HFF-Myc (cell line): ENCODE measurements at places on chromosomes 3 and 15.

- DNase-seq = no peak
Measured at GRCh38 chr3:168051531-168052471, 43.9 kb downstream of the GOLIM4 start.

DNA sequence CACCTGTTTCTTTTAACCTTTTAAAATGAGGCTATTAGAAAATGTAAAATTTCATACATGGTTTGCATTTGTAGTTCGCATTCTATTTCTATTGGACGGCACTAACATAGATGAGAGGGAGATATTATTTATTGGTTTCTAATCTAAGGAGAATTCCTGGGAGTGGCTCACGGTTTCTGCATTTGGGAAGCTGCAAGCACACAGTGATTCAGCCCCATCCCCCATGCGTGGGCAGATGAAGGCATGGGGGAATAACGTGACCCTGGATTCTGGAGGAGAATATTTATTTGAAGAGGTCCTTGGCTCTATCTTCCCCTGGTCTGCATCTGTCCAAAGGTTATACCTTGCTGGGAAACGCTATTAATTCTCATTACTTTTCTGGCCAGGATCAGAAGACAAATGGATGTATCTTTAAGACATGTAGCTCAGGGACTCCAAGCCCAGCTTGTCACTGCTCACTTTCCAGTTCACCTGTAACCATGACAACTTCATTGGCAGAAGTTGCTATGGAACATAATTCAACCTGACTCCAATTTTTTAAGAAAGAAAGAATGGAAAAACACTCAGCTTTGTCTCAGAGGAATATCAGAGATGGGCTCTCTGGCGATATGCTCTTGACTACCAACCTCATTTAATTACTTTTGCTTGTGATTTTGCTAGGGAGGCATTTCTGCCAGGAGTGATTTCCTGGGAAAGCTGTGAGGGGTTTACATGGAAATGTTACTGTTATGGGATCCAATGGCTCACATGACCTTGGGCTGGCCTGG, 27.2 kb upstream of the POMGNT2 start:
- DNase-seq = no peak

- no peak for DNase-seq
Measured at GRCh38 chr15:55319537-55320237, 665 bp downstream of the PIGB start.

DNA sequence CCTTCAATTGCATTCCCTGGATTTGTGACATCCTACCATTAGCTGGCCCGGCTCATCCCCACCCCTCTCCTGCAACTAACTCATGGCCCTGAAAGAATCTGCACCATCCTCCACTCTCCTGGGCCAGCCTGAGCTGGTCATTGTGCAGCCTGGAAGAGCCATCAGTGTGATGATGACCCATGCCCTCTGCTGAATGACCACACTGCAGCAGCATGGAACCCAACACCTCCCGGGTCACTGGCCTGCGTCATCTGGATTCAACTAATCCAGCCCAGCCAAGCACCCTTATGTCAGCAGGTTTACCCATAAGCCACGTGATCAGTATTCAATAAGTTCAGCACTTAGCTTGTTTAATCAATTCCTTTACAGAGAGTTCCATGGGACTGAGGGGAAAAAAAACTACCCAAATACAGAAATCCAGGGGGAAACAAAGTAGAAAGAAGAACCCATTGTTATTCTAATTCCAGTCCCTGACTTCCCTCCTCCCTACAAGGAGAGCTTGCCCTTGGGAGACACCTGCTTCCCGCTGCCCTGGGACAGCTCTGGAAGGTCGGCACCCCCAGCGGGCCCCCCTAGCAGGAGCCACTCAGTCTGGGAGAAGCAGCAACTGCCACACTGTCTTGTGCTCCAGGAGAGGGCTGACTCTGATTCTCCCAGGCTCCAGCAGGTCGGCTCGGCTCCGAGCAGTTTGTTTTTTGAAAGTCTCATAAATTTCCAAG, 309.1 kb upstream of the TLE3 start:
- DNase-seq = no peak

GRCh38 chr3:5319454-5319853, 131.9 kb downstream of the EDEM1 start:
- no peak for DNase-seq

DNA sequence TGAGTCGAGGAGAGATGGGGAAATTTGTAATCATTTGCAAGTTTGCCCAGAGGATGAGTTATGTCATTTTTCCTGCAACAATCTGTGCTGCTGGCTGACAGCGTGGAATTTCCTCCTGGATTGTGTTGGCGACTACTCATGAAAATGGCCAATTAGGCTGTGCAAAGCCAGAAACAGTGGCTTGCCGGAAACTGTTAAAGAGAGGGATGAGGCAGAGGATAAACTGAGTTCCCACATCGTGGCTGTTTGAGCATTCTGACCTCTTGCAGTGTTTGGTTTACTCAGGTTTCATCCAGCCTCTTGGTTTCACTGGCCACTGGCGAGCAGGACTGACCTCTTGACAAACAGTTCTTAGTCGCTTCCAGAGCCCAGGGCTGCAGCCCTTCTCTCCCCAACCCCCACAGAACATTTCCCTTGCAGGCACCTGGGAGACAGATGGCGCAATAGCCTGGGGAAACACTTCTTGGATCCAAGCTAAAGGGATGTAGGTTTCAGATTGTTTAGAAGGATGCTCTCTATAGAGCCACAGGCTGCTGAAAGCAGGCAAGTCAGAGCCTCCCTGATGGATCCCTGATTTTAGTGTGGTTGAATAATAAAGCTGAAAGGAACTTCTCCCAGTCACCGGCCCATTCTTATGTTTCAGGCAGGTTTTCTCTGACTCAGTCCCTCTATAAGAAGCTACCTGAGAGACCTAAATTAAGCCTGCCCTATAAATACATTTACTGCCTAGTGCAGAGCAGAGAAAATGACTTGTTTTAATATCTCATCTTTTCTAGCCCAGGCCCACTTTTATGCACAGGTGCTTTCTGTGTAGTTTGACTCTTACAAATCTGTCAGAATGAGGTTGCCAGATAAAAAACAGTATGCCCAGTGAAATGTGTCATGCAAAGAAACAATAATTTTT, 92.8 kb upstream of the UBE2E1 start:
- DNase-seq = peak; percentile 86

- no peak for DNase-seq
Measured at GRCh38 chr3:46001178-46001577, 5.6 kb upstream of the FYCO1 start.

- no peak for DNase-seq
Measured at GRCh38 chr15:80766275-80766674, 12.9 kb upstream of the CEMIP start.

DNA sequence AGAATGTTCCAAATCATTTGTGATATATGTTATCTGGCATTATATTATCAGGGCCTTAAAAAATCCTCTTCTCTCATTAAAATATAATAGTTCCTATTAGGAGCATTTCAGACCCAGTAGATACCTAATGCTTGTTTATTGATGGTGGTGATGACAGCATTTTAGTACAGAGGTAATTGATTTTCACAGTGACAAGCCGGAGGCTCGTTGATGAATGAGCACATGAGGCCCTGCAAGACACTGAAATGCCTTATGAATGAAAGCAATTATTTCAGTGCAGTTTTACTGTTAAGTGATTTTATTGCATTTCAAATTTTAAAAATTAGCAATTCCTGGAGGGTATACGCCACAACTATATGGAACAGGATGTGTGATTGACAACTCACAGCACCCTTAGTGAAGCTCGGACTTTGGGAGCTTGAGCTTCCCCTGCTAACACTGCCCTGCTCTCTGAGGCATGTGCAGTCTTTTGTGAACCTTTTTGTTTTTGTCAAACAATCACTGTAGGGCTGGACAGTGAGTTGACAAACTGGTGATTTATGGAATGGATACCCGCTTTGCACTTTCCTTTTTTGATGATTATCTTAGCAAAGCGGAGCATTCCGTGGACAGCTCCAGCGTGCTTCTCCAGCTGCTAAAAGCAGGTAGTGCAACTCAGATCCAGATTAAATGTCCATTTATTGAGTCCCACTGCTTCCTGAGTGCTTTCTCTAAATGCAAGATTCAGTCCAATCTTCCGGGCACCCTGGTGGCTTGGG, 187.0 kb upstream of the ATP10A start:
- no peak for DNase-seq

GRCh38 chr3:33076952-33077351, 20.0 kb downstream of the GLB1 start:
- DNase-seq = no peak

DNA sequence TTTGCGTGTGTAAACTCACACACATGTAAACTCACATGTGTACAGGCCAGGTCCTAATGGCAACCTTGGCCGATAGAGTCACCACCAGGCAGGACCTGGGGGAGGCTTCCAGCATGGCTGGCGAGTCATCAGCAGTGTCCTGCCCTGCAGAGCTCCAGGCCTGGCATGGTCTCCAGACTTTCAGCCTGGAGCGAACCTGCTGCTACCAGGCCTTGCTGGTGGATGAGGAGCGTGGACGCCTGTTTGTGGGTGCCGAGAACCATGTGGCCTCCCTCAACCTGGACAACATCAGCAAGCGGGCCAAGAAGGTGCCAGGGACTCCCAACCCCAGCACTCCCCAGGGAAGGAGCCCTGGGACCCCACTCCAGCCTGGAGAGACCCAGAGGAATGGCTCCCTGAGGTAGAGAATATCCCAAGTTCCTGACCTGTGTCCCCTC, 1.0 kb downstream of the SEMA3B start:
- no peak for DNase-seq

- no peak for DNase-seq
Measured at GRCh38 chr15:87312221-87312620, 944.3 kb downstream of the NTRK3 start.

DNA sequence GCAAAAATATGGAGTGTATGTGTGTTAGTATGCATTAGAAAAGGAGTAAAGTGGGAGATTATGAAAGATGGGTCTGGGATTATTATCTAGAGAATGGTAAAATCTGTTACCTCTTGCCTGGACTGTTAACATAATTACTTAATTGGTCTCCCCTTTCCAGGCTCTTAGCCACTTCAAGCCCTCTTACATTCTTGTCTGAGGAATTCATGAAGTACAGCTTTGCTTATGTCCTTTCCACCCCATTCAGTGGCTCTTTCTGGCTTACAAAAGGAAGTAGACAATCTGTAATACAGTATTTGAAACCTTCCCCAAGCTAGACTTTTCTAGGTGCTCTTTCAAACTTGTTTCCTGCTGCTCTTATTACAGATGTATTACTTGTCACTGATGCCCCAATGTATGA, 129.8 kb downstream of the MBNL1 start:
- no peak for DNase-seq

GRCh38 chr15:98683831-98684230, 35.5 kb downstream of the IGF1R start:
- DNase-seq = no peak

GRCh38 chr15:39682366-39682765, 100.3 kb downstream of the FSIP1 start:
- DNase-seq = no peak

GRCh38 chr15:75721480-75721922, 8.9 kb upstream of the CSPG4 start:
- DNase-seq = no peak

DNA sequence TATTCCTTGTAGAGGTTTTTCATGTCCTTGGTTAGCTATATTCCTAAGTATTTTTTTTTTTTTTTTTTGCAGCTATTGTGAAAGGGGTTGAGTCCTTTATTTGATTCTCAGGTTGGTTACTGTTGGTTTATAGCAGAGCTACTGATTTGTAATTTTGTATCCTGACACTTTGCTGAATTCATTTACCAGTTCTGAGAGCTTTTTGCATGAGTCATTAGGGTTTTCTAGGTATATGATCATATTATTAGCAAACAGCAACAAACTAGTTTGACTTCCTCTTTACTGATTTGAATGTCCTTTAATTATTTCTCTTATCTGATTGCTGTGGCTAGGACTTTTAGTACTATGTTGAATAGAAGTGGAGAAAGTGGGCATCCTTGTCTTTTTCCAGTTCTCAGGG, 737.4 kb downstream of the ZNF385D start:
- no peak for DNase-seq

DNA sequence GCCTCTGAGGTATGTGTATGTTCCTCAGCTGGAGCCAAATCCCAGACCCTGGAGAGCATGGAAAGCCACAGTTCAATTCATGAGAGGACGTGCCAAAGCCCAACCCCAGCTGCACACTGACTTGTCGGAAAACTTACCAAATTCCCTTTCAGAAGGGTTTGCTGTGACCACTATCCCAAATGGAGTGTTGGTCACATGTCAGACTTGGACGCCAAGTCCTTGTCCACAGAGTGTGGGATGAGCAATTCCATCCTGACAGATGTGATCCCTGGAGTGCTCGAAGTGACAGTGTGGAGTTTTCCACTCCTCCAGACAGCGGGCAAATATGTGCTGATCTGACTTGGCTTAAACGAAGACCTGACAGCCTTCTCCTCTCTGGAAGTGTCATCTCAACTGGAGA, 71.2 kb downstream of the RORA start:
- no peak for DNase-seq

GRCh38 chr3:119809249-119810017, 27.5 kb downstream of the NR1I2 start:
- DNase-seq = no peak

GRCh38 chr3:192889679-192890078, 28.0 kb downstream of the MB21D2 start:
- DNase-seq = no peak

DNA sequence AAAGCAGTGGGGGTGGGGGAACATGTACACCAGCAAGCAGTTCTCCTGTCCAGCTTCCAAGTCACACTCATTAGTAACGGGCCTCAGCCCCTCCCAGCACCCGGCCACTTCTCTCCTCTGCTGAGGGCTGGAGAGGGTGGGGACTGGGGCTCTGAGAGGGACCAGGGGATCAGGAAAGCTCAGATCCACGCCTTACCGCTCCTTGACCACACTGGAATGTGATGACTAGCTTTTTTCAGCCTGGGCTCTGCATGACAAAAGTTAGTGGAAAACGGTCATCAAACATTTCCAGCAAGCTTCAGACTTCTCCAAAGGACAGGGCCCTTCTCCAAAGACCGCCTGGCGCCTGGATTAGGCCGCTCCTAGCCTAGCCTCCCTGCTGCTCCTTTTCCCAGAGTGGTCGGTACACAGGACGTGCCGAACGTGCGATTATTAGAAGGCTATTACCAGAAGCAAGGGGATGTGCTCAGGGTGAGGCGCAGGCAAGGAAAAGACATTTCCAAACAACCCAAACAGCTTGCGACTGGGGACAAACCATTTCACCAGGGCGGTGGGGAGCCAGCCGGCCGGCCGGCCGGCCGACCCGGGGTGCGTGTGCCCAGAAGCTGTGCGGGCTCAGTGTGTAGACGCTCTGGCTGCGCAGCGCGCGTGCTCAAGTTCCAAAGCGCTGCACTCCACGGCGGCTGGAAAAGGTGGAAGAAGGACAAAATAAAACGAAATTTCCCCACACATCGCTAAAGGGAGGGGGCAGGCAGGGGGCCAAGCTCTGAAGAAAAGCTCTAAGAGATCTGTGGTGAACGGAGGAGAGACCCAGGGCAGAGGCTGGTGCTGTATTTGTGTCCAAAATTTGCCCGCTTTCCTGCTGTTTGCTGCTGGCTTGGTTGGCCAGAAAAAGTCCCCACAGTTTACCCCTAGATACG, 51.0 kb upstream of the SSR3 start:
- no peak for DNase-seq

- DNase-seq = no peak
Measured at GRCh38 chr3:180615954-180616353, 14.0 kb downstream of the TTC14 start.
